ENCODE measurements at places on chromosomes 5 and 9.

DNA sequence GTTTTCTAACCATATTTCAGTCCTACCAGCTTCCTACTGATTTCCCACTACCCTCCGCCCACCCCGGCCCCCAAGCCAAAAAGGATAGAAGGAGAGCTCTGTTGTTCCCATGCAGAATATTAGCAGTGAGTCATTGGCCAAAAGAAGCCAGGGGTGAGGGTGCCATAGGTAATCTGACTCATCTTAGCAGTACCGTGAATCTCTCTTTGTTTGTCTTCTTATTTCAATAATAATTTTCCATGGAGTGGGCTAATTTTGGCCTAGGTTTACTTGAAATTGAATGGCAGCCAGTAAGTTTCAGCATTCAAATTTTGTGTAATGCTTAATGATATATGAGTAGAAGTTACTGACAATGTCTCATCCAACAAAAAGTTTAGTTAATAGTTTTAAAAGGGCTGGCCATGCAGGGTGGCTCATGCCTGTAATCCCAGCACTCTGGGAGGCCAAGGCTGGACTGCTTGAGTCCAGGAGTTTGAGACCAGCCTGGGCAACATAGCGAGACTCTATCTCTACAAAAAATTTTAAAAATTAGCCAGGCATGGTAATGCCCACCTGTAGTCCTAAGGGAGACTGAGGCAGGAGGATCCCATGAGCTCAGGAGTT is 74.2 kb downstream of the C9orf152 start:
- DNase-seq = no peak

DNA sequence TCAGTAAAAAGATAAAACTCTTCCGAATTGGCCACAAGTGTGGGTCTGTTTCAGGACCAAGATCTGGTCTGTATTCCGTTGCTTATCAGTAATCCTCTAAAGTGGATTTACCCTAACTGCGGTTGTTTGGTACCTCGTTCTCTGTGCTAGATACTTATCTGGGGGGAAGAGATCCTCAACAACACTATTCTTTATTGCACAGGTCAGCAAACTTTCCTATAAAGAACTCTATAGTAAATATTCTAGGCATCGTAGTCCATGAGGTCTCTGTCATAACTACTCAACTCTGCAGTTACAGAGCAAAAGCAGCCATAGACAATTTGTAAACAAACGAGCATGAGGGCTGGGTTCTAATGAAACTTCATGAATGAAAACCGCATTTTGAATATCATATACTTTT is 335.8 kb upstream of the KIF2A start:
- DNase-seq = no peak

DNA sequence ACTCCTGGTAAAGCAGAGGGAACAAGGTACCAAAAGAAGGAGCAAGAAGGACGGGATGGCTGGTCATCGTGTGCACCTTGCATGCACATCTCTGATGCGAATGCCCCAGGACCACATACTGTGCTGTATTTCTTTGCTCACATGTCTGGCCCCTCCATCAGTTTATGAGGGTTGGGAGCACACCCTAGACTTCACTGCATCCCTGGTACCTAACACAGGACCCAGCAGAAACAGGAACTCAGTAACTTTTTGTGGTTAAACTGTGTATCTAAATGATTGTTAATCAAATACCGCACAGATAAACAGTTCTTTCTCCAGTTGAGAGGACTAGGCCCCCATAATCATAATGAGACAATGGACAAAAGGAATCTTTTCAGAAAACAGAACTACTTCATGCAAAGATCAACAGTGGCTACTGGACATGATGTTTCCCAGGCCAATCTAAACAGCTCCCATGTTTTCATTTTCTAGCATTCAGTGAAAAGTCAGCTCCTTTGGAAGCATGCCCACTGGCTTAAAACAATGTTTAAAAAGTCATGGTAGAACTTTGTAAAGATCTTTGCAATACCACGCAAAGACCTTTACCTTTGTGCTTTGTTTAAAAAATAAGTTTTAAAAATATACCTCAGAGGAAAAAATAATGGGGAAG is 55.5 kb upstream of the IFNK start:
- DNase-seq = no peak

DNA sequence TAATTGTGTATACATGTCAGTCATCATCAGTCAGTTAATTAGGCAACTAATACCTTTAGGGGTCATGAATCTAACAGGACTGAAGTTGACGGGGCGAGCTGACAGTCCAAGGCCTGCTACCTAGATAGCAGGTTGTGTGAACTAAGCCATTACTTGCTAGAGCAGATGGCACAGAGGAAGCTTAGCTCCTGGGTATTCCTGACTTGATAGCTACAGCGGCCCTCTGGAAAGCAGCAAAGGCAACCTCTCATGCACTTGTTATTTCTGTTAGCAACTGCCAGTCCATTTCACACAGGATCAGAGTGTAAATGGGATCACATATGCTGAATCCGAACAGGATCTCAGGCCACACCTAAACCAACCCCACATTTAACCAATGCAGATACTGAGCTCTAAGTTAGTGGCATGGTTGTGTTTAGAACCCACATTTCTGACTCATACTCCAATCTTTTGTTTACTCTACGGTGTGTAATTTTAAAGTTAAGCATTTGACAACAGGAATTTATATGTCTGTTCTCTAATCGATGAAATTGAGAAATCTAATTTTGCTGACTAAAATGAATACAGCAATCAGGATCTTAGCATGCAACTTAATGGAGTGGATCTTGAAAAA is 521.3 kb upstream of the ZNF608 start:
- DNase-seq = no peak

GRCh38 chr9:20199111-20199510 is 410.3 kb upstream of the SLC24A2 start:
- no peak for DNase-seq

DNA sequence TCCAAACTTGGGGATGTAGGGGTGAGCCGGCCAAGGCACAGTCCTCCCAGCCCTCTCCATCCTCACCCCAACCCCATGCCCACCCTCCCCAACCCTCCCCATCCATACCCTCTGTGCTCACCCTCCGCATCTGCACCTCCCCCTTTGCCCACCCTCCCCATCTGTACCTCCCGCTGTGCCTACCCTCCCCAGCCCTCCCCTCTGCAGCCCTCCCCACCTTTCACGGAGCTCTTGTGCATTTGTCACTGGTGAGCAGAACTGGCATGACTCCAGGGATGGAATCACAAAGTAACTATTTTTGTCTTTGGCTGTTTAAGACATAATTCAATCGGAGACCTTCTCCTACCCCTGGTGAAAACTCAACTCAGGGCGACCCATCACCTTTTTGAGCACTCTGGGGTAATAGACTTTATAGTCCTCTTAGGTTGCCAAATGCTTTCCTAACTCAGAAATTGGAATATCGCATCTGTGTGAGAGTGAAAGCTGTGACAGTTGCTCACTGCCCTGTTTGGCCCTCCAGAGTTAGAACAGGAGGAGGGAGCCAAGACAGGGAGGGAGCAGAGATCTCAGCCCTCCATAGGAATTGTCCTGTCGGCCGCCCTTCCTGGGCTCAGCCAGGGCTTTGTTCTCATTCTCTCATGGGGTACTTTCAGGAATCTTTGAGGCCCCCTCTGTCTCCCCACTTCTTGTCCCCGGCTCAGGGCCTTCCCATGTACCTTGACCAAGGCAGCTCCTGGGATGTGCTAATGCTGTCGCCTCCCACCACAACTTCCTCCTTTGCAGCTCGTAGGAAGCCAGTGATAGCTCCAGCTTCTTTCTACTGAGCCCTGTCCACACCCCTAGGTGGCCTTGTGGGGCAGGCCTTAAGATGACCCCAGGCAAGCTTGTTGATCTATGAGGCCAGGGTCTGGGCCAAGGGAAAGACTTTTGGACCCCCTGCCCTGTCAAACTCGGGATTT is 36.2 kb downstream of the OTULIN start:
- peak; percentile 41 for DNase-seq

DNA sequence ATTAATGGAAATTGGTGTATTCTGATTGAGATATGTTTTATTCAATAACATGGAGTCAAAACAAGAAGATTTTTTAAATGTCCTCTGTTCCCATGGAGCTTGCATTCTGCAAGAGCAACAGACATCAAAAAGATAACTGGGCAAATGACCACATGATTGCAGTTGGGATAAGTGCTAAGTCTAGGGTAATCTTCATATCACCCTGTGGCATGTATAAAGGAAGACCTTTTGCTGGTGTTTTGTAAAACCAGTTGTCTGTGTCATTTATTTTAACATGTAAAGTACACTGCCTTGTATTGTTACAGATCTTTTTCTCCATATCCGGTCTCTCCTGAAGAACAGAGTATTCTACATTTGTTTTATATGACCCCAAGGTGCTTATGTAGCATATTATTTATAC is 44.0 kb downstream of the PTCD2 start:
- DNase-seq = no peak

Measured in CD4-positive, alpha-beta T cell treated with Interleukin-4 for 1 hour (primary cell).